ENCODE measurements at places on chromosomes 5 and 9. TPM values are rescaled to one million over a fixed set of nuclear protein-coding genes. Genes with fewer than 3 reads are reported as not detected.

- no peak for DNase-seq
Observed at GRCh38 chr5:33227247-33227646, 213.5 kb upstream of the TARS1 start.

- no peak for DNase-seq
Observed at GRCh38 chr5:121915765-121916164, 46.0 kb upstream of the SRFBP1 start.

DNA sequence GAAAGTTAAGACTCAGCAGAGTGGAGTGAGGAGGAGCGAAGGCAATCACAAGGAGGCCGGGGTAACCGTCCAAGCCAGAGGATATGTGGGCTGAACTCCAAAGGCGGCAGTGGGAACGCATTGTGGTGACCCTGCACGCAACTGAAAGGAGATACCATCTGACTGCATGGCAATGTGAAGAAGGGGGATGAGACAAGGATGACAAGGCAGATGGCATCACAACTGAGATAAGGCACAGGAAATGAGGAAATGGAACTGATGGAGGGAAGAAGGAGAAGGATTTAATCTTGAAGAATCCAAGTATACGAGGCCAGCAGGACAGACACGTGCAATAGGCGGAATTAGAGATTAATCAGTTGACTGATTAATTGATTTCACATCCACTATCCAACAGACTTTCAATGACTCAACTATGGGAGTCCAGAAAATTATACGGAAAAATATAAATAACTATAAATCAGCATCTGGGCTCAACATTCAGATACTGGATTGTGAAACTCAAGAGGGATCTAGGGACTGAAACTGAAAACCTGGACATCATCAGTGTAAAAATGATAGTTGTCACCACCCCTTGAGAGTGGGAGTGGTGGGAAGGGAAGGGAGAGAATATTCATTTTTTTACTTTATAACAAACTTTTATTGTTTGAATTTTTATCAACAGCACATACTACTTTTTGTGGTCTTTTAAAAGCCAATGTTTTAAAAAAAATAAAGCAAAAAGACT lies 86.1 kb downstream of the ARL15 start:
- no peak for DNase-seq

- DNase-seq: no peak
Observed at GRCh38 chr9:35691334-35691650, 1.6 kb upstream of the TPM2 start.

The DBH gene
- total RNA-seq: 1.5 TPM

DNA sequence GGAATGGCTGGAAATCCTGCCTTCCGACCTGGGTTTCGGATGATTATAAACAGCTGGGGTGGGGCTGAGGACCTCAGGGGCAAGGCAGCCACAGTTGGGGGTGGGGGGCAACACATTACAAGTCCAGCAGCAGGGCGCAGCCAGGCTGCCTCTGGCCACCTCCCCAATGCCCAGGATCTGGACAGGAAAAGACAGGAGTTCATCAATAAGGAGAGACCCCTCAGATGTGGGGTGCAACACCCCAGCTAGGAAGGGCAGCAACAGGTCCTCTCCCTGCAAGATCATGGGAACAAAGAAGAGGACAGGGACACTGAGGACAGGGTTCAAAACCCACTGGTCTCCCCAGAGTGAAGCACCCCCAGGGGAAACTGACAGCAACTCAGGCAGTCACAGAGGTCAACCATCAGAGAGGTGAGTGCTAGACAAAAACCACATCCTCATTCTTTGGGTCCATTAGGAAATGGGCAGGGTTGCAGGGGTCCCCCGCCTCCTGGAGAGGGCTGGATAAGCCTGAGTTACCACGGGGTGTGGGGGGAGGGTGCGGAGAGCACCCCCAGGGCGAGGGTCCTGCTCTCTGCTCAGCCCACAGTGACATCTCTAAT lies 33.5 kb downstream of the SEMA4D start:
- no peak for DNase-seq

The RANBP17 gene
- 17.8 TPM for total RNA-seq

The SH3RF2 gene
- total RNA-seq: 6.9 TPM

The UNC5A gene
- total RNA-seq: 99.1 TPM

GRCh38 chr9:89513837-89514236 lies 15.9 kb upstream of the SEMA4D start:
- peak; percentile 34 for DNase-seq

The CER1 gene
- not detected for total RNA-seq

DNA sequence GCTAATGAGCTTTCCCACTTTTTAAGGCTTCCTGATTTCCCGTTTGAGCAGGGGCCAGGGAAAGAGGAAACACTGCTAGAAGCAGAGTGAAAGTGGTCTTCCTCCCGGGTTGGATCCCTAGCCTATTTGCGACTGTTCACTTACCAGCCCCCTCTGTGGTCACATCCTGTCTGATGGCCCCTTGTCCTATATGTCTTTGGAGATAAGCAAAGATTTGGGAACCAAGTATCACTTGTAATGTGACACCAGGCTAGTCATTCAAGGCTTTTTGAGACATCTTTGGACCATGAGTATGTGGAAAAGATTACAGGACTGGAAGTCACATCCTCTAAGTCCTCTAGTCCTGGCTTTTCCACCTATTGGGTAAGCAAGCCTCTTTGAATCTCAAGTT lies 6.1 kb downstream of the DNAJB5 start:
- DNase-seq: no peak

The LSM11 gene
- total RNA-seq: 20.8 TPM

The BRD3 gene
- total RNA-seq: 55.6 TPM

DNA sequence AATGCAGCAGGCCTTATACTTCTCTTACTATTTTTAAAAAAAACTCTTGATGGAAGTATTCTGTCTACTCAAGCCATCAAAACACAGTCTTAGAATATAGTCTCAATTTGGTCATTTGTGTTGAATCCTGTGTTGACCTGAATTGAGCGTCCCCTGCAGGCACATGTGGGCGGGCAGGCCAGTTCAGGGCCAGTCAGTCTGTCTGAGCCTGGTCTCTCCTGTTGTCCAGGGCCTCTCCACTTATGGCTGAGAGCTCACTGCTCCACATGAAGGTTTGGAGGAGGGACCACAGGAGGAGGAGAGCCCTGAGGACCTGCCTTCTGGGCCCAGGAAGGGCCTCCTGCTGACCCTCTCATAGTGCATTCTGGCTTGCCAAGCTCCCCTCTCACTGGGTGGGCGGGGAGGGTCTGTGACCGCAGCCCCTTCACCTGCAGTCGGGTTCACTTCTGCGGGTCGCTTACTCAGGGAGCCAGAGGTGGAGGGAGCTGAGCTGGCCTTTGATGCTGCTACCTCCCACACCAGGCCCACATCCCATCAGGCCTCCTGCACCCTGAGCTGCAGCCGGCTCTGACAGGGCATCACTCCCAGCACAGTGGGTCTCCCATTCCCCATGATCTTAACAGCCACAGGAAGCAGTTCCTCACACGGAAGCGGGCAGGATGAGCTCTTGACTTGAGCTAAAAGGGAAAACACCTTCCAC lies 178.2 kb upstream of the S1PR3 start:
- no peak for DNase-seq

GRCh38 chr5:15487228-15487627 lies 12.8 kb upstream of the FBXL7 start:
- no peak for DNase-seq

The PCDHGB4 gene
- total RNA-seq: 7.7 TPM

DNA sequence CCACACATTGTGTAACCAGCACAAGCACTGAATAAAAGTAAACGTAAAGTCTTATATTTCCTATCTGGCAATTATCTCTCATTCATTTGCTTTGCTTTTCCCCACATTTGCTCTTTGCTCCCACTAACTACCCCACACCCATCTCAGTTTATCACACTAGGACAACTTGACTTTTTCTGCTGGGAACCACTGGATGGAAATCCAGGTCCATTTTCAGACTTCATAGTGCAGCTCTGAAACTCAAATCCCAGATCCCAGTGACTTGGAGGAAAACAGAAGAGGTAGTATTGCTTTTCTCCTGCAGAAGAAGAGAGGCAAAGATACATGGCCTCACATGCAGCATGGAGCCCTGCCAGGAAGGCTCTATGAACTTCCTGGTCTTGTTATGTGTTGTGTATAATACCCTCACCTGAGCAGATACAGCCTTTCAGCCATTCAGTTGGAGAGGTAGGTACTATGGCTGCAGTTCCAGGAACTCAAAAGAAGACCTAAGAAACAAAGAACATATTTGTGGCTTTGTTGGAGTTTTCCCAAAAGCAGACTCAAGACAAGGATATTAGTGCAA lies 90.0 kb upstream of the NIPBL start:
- DNase-seq: no peak

The CCL27 gene
- not detected for total RNA-seq

GRCh38 chr9:34869390-34869789 lies 88.7 kb upstream of the PHF24 start:
- no peak for DNase-seq

The PIP5KL1 gene
- total RNA-seq: 9.5 TPM

The CSF1R gene
- 25.7 TPM for total RNA-seq

All from dorsolateral prefrontal cortex (tissue), 122 donors.